ENCODE measurements at places on chromosomes 2 and 18. TPM values are rescaled to one million over a fixed set of nuclear protein-coding genes. Genes with fewer than 3 reads are reported as not detected.

C2orf78 gene
- not detected for total RNA-seq

LNPK gene
- 26.5 TPM for total RNA-seq

HOXD10 gene
- not detected for total RNA-seq

UCN gene
- 4.9 TPM for total RNA-seq

SNORC gene
- 4.1 TPM for total RNA-seq

SCYGR5 gene
- total RNA-seq: not detected

RNF125 gene
- total RNA-seq: 40.5 TPM

MROH2A gene
- total RNA-seq: not detected

TANK gene
- 87.3 TPM for total RNA-seq

DNA sequence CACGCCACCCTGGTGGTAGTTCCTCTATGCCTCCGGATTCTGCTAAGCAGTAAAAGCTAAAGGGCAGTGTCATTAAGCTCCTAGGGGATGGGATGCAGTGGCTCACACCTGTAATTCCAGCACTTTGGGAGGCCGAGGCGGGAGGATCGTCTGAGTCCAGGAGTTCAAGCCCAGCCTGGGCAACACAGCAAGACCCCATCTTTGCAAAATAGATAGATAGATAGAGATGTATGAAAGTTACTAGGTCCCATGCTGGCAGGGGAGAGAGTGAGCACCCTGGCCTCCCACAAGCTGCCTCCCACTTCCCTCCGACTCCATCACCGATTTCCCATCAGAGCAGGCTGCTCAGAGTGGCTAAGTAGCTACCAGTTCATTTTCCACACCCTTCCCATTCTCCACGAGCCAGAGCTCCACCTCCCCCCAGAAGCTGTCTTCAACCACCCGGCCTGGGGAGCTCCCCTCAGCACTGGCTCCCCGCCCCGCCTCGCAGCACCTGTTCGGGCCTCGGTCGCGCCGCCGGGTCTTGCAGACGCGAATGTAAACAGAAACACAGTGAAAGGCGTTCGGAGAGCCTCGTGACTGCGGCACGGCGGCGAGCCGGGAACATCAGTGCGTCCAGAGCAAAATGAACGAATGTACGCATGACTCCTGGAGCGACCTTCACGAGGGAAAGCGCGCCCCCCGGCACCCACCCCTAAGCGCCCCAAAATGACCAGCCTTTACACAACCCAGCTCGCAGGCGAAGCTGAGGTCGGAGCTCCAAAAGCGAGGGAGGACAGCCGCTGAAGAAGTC lies 598 bp upstream of the CEP68 start:
- DNase-seq: no peak

DNA sequence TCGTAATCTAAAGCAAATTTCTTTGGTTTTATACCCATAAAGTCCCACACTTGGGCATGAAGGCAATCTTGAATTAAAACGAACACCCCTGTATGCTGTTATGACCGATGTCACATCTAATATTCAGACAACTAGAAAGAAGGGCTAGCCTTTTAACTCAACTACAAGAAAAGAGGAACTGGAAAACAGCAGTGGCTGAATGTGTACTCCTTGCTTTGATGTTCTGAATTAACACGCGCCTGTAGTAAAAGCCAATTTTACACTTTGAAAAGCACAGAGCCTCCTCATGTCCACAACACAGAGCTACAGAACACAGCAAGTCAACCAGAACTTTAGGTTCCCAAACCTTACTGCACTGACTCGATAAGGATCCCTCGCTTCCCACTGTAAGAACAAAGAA lies 147.6 kb downstream of the HDAC4 start:
- no peak for DNase-seq

DNA sequence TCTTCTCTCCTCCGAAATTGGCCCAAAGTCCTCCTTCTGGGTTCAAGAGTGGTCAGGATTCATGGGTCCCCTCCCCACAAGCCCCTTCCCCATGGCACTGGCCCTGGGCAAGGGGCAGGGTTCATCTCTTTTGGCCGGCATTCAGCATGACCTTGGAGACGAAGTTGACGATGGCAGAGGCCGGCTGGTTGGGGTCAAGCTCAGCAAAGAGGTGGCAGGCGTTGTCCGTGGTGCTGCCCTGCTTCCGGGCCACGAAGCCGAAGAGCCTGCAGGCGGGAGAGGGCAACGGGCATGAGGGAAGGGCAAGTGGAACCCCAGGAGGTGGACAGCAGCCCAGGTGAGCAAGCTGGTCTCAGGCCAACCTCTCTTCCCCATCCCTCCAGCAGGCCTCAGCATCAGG lies 198.5 kb downstream of the TNS1 start:
- no peak for DNase-seq

GRCh38 chr2:141929331-141930252 lies 201.2 kb downstream of the LRP1B start:
- DNase-seq: no peak

DNA sequence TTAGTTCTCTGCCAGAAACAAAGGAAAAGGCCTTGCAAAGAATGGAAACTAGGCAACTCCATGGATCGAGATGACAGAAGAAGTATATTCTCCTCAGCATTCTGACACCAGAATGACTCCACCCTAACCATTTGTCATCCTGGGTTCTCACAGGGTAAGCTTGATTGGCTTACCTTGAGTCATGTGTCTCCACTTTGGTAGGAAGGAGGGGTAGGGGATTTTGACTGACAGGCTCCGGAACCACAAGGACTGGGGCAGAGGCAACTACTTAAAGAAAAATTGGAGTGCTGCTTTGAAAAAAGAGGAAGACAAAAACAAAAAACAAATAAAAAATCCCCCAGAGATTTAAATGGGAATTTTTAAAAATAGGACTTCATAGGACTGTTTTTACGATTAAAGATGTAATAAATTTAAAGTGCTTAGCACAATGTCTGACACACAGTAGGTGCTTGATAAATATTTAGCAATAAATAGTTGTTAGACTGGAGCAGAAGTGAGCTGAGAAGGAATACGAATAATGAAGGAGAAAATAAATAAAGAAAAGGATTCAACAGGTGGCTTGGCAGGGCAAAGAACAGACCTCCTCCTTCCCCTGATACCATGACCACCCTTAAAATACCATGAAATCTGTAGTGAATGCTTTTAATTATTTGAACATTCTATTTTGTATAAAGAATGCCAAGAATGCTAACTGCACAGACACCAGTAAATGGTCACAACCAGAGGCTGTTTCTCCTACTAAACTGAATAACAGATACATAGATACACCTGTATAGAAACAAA lies 230.2 kb downstream of the CDCA7 start:
- DNase-seq: no peak

- DNase-seq: no peak
Observed at GRCh38 chr2:145329971-145330370, 810.1 kb upstream of the ZEB2 start.

- no peak for DNase-seq
Observed at GRCh38 chr2:3254442-3254941, 123.1 kb downstream of the EIPR1 start.

- no peak for DNase-seq
Observed at GRCh38 chr2:234308073-234308812, 188.6 kb downstream of the ARL4C start.

DNA sequence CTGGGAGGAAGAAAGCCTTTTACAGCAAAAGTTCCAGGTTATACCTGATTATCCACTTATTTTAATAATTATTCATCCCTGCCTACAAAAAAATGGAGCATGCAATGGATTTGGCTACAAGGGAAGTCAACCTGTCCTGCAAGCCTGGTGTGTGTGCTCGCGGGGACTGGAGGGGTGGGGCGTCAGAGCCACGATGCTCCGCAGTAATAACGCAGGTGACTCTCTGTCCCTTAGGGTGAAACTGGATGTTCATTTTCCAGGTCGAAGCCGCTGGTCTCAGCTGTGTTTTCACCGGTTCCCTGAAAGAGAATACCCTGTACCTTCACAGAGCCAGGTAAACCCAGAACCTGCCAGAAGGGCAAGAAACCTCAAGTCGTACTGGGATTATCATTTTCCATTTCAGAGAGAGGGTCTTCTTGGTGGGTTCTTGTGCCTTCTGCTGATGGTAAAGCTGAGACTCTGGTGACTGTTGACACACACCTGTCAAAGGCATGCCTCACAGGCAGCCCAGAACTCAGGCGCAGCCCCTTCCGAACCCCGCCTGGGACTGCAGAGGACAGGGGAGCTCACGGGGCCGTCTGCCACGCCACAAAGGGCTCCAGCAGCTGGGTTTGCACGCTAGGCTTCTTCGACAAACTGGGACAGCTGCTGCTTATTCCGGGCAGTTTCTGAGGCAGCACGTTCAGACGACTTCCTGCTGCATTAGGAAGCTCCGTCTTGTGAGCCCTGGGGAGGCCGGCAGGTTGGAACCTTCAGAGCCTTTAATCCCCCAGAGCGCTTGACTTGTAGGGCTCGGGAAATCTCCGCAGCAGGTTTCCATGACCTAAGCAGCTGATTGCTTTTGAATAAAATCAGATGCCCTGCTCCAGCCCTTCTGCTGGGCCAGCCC lies 58.6 kb downstream of the KCNG2 start:
- peak; percentile 14 for DNase-seq

DNA sequence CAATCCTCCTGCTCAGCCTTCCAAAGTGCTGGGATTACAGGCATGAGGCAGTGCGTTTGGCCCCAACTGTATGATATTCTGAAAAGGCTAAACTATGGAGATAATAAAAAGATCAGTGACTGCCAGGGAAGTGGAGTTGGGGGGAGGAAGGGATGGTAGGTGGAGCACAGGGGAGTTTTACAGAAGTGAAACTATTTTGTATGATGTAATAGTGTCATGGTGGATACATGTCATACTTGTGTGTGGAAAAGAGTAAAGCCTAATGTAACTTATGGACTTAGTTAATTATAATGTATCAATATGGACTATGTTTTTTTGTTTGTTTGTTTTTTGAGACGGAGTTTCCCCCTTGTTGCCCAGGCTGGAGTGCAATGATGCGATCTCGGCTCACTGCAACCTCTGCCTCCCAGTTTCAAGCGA lies 2.9 kb upstream of the GGCX start:
- no peak for DNase-seq

- no peak for DNase-seq
Observed at GRCh38 chr2:238912228-238912915, 64.5 kb downstream of the TWIST2 start.

DNA sequence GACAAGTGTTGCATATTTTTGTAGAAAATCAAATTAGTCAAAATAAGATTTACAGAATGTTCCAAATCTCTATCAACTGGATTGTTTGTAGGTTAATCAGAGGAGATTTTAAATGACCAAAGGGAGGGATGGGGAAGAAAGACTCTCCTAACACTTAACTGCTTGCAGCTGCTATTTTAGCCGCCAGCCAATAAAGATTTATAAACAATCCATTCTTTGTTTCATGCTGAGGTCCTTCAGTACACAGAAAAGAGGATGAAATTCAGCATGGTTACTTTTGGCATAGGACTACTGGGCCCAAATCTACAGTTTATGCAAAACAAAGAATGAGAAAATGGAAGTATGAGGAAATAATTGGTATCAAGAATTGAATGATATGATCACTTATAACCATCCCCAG lies 86.4 kb upstream of the FN1 start:
- DNase-seq: no peak

DNA sequence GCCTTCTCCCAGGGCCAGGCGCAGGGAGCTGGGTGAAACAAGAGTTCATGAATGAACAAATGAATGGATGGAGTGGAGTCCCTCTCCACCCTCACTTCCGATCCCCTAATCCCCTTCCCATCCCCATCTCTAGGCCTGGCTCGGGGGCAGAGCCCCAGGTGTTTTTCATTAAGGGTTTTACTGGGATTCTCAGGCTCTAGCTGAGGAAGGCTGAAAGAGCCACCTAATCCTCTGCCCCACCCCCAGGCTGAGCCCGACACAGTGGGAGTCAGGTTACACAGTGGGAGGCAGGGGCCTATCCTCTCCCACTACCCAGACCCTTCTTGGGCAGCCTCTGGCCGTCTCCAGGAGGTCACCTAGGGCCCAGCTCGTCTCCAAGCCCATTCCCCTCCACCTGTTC lies 36.1 kb downstream of the SDC1 start:
- no peak for DNase-seq

DNA sequence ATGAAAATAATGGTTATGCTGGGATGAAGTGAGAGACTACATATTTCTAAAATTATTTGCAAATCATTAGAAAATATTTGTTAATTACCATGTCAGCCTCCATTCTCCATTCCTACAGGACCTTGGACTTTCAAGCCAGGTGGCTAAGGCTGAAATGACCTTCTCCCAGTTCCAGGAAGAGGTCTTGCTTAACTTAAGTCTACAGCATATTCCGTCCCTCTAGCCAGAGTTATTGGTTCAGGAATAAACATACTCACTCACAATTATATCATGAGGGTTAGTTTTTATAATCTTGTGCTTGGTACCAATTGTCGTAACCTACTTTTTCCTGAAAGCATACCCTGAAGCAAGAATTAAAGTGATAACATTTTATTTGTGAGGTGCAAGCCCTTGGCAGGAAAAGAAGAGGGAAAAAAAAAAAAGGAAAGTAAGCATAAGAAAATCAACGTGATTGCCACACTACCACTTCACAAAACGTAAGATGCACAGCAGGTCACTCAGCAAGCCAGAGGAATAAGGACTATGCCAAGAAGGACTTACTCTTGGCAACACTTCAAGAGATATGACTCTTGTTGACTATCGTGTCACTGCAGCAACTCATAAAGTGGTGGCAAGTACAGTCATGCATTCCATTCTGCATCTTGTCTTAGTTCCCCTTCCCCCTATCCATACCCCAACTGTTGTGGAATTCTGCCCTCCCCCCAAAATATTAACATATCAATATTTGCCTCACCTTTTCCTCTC lies 479.1 kb downstream of the MBD2 start:
- no peak for DNase-seq

- no peak for DNase-seq
Observed at GRCh38 chr18:74562775-74563174, 28.5 kb downstream of the CNDP1 start.

GRCh38 chr18:76484749-76485387 lies 10.2 kb downstream of the ZNF516 start:
- DNase-seq: no peak

- DNase-seq: no peak
Observed at GRCh38 chr2:160810406-160810805, 316.8 kb upstream of the RBMS1 start.

- DNase-seq: no peak
Observed at GRCh38 chr2:200747668-200748618, 63.8 kb upstream of the BZW1 start.

GRCh38 chr2:230674401-230674800 lies 38.2 kb upstream of the CAB39 start:
- DNase-seq: no peak

DNA sequence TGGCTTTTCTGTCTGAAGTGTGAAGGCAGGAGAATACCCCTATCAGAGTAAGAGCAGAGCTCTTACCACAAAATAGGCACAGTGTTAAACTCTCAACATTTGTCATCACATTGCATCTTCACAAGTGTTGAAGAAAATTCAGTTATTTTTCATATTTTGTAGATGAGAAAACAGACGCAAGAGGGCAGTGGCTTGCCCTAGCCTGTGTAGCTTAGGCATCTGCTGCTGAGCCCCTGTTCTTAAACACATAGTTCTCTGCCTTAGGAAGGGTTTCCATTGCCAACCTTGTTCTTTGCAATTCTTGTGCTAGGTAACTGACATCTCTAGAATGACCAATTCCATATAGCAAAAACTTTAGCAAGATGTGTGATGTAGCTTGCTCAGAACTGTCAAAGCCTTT lies 112.7 kb upstream of the RMDN2 start:
- DNase-seq: no peak

- no peak for DNase-seq
Observed at GRCh38 chr18:31500051-31500688, 2.2 kb downstream of the DSG2 start.

Data from activated T-cell treated with anti-CD3 and anti-CD28 coated beads, Interleukin-2, amount 50 U/mL, for 72 hours (primary cell).